Caudate nucleus (tissue), 63 donors: ENCODE measurements at places on chromosomes 2 and 18.

DNA sequence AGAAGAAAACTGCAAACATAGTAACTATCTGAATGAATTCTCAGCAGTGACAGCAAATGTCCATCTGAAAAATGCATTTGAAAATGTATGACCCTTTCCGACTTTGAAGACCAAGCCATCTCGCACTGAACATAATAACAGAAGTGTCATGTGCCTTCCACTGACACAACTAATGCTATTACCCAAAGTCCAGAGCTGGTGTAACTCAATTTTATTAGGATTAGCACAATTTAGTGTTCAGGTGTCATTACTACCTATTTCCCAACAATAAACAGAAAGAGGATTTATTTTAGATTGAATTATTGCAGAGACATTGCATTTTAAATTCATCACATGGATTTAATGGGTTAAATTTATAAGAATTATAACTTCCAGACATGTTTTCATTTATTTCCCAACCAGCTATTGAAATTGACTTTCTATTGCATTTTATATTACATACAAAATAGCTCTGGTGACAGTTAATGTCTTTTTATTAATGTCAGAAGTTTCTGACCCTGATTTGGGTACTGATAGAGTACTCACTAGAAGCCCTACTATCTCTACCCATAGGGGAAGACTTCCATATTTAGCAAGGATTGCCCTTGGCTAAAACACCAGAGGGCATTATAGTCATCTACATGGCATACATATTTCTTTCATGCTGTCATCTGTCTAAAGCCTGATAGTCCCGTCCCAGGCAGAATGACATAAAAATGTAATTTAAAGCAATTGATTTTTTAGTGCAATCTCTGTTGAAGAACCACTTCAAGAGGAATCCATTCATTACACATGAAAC is 7.0 kb upstream of the STK39 start:
- DNase-seq, result no peak

GRCh38 chr2:46053564-46053963 is 243.6 kb upstream of the EPAS1 start:
- DNase-seq, result no peak

GRCh38 chr2:71629771-71630453 is 176.6 kb downstream of the DYSF start:
- DNase-seq, result no peak

DNA sequence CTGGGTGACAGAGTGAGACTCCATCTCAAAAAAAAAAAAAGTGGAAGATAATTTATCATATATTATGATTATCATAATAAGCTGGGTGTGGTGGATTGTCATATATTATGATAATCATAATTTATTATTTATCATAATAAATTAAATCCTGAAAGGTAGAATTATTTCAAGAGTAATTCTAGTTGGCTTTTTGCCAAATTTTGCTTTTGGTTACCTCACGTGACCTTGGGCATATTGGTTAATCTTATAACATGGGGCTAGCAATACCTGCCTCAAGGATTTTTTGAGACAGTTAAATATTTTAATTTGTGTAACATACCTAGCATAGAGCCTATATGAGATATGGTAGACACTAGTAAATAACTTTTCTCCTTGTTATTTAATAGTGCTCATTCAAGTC is 111.3 kb upstream of the TTC27 start:
- DNase-seq, result no peak

DNA sequence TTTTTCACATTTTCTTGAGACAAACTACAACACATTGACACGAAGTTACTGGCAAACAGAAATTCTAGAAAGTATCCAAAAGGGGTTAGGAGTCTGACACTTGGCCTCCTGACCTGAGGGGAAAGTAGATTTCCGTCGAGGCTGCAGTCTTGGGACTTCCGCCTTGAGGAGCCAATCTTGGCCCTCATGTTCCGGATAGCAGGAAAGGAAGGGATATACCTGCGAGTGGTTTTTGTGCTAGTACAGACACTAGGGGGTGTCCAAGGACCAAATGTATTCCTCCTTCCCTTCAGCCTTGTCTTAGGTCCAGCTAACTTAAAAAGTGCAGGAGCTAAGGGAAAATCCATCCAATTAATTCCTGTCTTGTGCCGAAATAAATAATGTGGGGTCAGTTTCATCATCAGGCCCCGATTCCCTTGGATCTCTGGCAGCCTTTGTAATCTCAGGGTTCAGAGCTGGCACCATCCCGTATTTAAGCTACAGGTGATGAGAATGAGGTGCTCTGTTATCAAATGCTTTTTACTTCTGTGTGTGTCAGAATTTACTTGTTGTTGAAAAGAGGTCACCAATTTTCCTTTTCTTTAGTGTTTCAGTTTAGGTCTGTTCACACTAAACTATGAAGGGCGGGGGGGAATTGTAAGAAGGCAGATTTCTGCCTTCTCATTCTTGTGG is 330.2 kb upstream of the FANCL start:
- no peak for DNase-seq

DNA sequence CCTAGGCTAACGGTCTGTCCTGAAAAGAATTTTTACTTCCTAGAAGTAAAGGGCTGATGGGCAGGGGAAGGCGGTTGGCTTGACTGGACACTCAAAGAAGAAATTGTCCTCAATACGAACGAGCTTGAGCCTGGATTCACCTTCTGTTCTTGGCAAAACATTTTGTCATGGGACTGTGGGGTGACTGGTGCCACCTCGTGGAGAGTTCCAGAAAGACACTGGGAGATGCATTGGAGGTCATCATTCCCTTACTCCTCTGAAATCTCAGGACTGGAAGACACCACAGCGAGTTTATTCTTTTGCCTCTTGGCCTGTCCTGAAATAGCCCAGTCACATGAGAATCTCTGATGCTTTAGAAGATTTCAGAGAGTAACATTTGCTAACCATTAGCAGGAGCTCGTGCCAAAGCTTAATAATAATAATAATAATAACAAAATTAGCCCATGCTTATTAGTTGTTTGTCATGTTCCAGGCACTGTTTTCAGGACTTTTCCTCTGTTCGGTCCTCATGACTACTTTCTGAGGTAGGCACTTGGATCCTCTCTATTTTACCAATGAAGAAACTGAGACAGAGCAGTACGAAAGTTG is 44.5 kb downstream of the TMEM182 start:
- DNase-seq, result peak; percentile 9

DNA sequence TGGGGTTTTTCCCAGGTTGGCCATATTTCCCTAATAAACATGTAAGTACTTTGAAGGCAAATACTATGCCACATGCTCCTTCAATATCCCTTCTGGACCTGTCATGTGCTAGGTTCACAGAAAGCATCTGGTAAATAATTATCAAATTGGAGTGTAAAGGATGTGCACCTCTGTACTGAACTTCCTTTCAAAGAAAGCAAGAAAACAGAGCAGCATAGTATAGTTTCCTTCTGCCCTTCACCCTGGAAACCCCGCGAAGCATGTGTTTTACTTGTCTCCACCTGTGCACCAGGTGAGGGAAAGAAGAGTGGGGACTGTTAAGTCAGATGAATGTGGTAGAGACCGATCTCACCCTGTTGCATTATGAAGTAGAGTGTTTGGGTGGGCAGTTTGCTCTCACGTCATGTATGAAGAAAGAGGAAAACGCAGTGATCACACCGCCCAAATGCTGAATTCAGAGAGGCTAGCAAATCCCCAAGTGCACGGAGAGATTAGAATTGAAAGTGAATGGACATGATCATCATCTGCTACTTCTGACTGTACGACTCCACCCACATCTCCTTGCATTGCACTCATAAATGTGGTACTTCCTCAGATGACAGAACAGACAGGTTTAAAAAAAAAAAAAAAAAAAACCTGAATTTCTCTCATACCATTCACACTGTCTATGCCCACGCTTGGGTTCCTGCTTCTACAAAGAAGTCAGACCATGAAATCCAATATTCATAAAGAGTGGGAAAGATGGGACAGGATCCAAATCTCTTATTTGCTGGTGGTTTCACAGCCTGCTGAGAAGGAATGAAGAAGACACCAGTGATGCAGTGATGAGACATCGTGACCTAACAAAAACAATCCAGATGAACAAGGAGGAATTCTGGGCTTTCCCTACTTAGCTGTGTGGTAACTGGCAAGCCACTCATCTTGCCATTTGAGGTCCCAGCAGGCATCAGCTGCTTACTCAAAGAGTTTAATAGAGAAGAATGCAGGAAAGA is 448.6 kb downstream of the BCL11A start:
- DNase-seq, result no peak

GRCh38 chr18:36454848-36455458 is 157.4 kb downstream of the FHOD3 start:
- no peak for DNase-seq

DNA sequence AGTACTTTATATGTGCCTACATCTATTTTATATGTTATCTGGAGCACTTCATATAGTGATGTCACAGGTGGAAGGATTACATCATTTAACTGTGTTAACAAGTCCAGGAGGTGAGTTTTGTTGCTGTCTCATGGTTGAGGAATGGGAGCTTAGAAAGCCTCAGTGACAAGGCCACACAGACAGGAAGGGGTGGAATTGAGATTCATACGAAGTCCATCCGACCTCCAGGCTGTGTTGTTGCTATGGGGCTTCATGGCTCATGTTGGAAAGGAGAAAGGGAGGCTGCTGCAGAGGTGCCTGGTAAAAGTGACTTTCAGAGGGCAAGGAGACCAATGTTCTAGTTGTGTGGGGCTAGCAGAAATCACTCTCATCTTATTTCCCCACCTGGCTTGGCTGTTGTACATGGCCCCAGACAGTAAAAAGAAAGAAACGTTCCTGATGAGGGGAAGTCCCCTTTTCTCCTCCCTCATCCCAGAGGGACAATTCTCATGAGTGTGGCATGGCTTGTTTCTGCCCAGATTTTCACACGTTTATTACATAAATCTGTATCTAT is 31.0 kb upstream of the GREB1 start:
- no peak for DNase-seq

DNA sequence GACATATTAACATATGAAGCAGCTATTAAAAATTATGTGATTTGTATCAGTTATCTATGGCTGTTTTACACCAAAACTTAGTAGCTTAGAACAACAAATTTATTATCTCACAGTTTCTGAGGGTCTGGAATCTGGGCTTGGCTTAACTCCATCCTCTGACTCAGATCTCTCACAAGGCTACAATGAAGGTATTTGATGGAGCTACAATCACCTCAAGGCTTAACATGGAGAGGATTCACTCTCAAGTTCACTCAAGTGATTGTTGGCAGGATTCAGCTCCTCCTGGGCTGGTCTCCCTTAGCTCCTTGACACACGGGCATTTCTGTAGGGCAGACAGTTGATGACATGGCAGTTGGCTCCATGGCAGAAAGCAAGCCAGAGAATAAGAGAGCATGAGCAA is 133.0 kb upstream of the SLC14A2 start:
- no peak for DNase-seq

- DNase-seq, result no peak
These were observed 101.7 kb downstream of the SEPTIN10 start for GRCh38 chr2:109512076-109512475.

DNA sequence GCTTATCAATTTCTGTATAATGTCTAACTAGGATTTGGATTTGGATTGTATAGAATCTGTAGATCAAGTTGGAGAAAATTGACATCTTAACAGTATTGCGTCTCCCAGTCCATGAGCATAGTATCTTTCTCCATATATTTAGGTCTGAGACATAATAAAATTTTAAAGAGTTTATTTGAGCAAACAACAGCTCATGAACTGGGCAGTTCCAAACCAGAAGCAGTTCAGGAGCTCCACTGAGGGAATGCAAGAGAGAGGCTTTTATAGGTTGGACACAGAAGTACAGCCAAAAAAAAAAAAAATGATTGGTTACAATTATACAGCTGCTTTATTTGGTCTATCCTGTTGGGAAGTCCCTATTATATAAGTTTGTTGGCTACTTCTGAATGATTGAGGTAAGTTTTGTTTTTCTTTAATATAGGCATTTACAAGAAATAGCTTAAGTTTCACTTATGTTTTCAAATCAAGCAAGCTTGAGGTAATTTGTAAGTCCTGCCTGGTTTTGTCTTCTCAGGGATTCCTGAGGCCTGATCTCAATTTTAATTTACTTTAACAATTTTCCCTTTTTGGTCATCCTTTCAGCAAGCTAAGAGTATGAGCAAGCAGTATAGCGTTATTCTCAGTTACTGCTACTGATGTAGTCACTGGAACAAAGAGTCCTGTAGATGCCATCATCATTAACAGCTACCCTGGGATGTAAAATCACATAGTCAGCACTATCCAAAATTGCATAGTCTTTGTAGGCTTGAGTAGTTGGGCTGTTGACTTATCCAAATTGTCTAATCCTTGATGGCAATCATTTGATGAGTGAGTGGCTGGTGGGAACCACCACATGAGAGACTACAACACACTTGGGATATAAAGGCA is 27.5 kb upstream of the RUFY4 start:
- DNase-seq, result no peak

DNA sequence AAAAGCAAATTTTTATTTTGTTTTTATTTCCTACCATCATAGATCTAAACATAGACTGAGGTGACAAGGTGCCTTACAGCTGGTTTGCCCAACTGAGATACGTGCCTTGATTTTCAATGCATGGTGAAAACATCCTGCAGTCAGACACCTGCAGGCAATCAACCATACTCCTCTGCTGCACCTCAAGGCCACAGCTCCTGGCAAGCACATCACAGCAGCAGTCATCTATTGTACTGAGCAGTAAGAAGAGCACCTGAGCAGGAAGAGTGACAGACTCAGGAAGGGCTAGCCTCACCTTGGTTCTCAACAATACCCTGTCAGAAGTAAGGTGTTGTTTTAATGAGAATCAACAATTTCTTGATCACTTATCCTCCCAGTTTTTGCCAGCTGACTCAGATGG is 1206.8 kb upstream of the NRXN1 start:
- no peak for DNase-seq

- no peak for DNase-seq
These were observed 217.3 kb downstream of the SEPTIN10 start for GRCh38 chr2:109396202-109397180.

GRCh38 chr2:33135645-33136044 is 188.9 kb downstream of the LTBP1 start:
- no peak for DNase-seq

GRCh38 chr2:3125001-3125760 is 252.4 kb downstream of the EIPR1 start:
- no peak for DNase-seq

DNA sequence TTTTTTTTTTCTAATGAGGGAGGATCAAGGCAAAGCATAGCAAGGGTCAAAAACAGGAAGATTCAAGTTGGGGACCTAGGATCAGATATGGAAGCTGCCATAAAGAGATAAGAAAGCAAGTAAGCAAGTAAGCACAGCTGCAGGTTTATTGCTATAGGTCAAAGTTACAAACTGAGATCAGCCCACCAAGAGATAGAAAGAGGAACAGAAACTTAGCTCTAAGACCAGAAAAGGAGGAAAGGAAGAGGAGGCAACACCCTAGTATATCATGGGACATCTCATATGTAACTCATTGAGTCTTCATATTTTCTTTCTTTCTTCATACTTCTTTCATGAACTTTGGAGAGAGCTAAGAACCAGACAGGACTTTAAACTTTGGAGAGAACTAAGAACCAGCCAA is 295.9 kb upstream of the CRIM1 start:
- DNase-seq, result no peak

DNA sequence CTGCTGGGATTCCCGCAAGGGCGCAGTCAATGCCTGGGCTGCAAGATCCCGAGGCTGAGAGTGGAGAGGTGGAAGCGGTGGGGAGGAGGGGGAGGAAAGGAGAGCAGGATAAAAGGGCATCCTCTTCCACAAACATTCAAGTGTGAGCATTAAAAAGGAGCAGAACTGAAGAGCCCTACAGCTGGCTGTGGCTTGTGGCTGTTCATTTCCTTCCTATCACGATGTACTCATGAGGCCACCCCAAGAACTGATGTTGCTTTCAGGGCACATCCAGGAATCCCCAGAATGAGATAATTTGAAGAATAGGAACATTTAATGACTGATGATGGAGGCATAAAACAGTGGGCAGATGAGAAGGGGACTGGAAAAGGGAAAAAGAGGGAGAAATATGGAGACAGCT is 230.8 kb upstream of the SMIM21 start:
- no peak for DNase-seq

- no peak for DNase-seq
These were observed 14.2 kb upstream of the GAL3ST2 start for GRCh38 chr2:241762321-241762932.
